A549 treated with ZK216348 at 1 μM for 4 hours (cell line): ENCODE measurements at places on chromosomes 4 and X. TPM values are rescaled to one million over a fixed set of nuclear protein-coding genes. Genes with fewer than 3 reads are reported as not detected.

Gene TLR2
- 0.21 to 1.1 TPM (median 0.31 TPM) in 5 replicates for total RNA-seq

Gene TXLNG
- total RNA-seq: 10.8 to 16.7 TPM (median 13.9 TPM) in 5 replicates

Gene SSX4B
- not detected in 5 replicates for total RNA-seq

Gene LETM1
- 20.8 to 32.6 TPM (median 31.2 TPM) in 5 replicates for total RNA-seq

Gene UGT2B28
- total RNA-seq: not detected in 5 replicates
